ENCODE measurements at places on chromosomes 4 and X. TPM values are rescaled to one million over a fixed set of nuclear protein-coding genes. Genes with fewer than 3 reads are reported as not detected.

MAGEC3 gene
- total RNA-seq, result not detected

- DNase-seq, result no peak
Observed at GRCh38 chr4:101256222-101256621, 91.1 kb downstream of the PPP3CA start.

NPY2R gene
- total RNA-seq, result not detected

NWD2 gene
- total RNA-seq, result 0.17 TPM

- no peak for DNase-seq
Observed at GRCh38 chrX:45266456-45266855, 65.8 kb upstream of the DIPK2B start.

GRCh38 chrX:96764864-96765263 is 80.2 kb downstream of the DIAPH2 start:
- DNase-seq, result no peak

DNA sequence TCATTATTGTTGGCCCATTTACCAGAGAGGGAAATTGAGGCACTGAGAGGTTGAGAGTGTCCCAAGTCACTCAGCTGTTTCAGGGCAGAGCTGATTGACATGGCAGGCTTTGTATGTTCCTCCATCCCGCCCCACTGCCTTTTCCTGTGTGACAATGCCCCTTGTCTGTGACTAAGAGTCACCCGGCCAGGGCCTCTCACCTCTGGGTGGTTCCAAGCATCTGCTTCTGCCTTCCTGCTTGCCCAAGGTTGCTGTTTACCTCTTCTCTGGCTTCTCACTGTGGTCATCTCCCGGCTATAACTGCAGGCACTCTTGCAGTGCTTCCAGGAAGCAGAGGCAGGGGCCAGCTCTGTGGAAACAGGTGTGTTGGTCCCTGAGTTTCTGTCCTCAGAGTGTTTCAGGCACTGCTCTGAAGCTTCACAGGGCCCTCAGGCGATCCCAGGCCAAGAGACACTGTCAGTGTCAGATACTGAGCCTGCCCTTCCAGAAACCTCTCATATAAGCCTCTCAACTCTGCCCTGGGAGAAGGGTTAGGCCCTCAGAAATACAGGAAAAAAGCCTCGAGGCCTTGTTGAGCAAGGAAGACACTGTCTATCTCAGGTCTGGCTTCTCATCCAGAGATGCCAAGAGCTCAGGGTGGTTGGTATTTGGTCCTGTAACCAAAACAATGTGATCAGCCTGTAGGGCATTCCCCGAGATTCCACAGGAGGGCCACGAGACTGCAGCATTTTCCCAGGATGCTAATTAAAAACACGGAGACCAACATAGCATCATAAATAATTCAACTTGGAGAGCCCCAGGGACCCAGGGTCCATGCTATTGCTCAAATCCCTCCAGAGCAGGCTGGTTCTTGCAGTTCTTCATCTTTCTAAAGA is 42.0 kb upstream of the PROM1 start:
- no peak for DNase-seq

- DNase-seq, result no peak
Observed at GRCh38 chr4:38650133-38650532, 13.9 kb upstream of the KLF3 start.

DNA sequence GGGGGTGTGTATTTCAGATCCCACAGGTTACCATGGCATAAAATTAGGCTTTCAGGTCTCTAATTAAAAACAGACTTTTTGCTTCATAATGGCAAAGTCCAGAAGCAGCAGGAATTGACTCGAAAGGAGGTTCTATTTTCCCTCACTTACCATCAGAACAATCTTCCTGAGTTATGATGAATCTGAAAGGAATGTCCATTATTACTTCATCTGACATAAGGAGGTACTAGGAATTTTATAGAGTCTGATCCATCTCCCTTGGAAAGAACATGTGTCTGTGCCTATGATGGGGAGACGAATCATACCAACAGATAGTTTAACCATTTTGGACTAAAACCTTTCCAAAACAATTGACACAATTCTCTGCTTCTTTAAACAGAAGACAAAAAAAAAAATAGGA is 206.3 kb upstream of the FGF13 start:
- DNase-seq, result no peak

CSN1S1 gene
- not detected for total RNA-seq

DNA sequence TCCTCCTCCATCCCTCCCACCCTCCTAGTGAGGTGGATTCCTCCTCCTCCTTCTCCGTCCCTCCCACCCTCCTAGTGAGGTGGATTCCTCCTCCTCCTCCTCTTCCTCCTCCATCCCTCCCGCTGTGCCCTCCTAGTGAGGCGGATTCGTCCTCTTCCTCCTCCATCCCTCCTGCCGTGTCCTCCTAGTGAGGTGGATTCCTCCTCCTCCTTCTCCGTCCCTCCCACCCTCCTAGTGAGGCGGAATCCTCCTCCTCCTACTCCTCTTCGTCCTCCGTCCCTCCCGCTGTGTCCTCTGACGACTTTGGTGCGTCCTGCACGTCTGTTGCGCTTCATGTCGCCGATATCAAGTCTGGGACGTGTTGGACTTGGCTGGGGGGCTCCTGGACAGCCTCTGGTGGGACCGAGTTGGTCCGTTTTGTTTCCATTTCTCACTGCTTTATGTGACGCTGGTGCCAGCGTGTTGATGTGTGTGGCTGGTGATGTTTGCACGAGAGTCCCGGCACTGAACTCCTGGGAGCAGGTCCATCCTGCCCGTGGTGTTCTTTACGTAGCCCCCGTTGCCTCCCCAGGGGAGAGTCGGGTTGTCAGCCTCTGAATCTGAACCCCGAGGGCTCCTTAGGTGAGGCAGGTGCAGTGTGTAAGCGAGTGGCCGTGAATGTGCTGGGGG is 5.4 kb downstream of the AKAP17A start:
- no peak for DNase-seq

FHIP1A gene
- total RNA-seq, result 2.4 TPM

FGFBP2 gene
- not detected for total RNA-seq

TMEM164 gene
- total RNA-seq, result 56.6 TPM

PRRG3 gene
- total RNA-seq, result 2.0 TPM

DNA sequence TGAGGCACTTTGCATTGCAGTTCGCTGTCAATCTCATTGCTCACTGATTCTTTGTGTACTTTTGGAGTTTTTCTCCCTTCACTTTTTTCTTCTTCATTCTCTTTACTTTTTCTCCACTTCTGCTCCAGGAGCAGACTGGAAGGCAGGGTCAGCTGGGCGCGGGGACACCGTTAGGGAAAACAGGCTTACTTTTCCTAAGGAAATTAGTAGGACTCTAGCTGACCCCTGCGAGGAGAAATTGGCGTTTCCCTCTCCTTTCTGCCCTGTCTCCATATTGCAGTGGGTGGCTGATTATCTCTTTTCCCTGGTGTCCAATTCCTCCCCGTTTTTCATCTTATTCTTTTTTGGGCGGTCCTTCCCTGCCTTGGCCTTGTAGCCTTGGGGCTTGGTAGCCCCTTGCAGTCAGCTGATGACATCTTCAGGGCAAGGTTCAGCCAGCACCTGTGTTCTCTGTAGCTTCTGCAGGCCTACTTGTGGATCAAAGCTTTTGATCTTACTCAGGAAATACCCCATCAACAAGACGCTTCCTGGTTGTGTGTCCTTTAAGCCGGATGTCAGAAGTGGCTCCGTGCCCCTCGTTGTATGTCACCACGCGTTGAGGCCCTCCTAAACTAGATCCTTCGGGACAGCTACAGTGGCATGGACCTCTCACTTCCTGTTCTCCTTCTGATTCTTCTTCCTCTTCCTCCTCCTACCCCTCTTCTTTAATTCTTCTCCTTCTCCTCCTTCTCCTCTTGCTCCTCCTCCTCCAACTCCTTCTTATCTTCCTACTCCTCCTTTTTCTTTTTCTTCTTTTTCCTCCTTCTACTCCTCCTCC is 36.1 kb downstream of the NBDY start:
- DNase-seq, result no peak
